ENCODE measurements at places on chromosomes 11 and 22.

DNA sequence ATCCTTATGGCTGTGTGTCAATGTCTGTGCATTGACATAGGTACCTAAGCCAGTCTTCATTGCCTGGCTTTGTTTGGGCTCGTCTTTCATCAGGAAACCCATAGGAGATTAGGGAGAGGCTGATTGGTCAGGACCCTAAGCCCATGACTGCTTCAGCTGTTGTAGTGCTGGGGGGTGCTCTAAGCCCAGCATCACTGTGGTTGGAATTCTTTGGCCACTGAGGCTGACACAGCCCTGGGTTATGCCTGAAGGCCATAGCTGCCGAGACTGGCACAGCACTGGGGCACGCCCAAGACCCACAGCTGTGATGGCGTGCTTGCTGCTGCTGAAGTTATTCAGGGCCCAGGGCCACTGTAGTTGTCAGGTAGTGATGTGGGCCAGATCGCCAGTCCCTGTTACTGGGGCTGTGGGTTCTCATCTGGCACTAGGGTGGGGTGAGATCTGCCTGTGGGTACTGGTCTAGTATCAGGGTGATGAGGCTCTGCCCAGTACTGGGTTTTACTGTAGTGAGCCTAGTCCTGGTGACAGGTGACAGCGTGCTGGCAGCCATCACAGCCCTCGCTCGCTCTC is 4.9 kb downstream of the USP18 start:
- DNase-seq: no peak

GRCh38 chr22:38618682-38619081 is 37.5 kb downstream of the FAM227A start:
- no peak for DNase-seq

DNA sequence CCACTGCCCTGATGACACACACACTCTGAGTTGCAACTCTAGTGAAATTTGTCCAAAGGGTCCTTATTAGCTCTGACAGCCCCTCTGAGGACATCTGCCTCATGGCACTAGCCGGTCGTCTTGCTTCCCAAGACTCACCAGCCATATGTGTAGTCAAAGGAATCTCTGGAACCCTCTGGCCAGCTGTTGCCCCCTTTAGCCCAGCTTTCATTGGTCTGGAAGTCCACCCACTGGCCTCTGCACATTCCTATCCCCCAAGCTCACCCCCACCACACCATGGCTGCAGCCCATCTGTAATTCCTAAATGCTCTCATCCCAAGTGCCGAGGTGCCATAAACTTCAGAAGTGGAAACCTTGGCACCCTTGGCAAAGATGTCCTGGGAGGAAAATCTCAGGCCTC is 24.3 kb downstream of the SYT7 start:
- no peak for DNase-seq

- no peak for DNase-seq
Measured at GRCh38 chr11:3184732-3185347, 19.7 kb upstream of the OSBPL5 start.

- DNase-seq: no peak
Measured at GRCh38 chr11:16738947-16739815, 734 bp downstream of the C11orf58 start.

GRCh38 chr11:15590132-15590531 is 475.4 kb downstream of the INSC start:
- DNase-seq: no peak

- DNase-seq: no peak
Measured at GRCh38 chr11:61650781-61651571, 29.2 kb upstream of the DAGLA start.

DNA sequence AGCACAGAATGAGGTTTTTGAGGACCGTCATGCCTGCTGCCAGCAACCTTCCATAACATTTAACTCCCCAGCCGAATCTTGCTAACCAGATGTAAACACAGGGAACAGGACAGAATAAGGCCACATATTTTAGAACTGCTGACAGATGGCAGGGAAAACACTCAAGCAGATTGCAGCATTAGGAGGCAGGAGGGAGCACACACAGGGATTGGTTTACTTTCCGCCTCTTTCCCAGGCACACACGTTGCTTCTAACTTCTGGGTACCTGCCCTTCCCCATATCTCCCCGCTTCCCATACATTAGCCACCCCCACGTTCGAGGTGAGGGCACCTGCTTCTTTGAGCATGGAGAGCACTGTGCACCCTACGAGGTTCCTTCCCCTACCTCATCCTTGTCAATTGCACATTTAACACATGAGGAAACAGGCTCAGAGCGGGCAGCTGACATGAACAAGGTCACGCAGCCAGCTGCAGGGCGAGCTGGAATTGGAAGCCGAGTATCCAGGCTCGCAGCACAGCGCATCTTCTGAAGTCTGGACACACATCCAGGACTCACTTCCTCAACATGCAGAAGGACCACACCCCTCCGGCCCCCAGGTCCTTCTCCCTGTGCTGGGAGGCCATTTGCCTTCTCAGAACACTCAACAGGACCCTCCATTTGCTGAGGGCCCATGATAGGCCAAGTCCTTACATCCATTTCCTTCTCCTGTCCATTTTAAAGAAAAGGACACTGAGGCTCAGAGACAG is 18.7 kb downstream of the ASPHD2 start:
- DNase-seq: no peak

DNA sequence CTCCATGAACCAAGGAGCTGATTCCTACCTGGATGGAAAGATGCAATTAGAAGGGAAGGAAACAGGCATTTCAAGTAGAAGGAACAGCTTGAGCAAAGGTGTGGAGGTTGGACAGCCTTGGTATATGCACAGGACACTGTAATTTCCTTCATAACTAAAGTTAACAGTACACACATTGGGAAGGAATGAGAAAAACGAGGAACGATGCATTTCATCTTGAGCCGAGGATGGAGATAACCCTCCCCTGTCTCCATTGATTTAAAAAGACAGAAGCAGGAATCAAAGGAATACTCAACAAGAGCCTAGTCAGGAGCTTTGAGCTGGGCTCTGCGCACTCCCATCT is 2.3 kb upstream of the PRG2 start:
- no peak for DNase-seq

- no peak for DNase-seq
Measured at GRCh38 chr11:67278939-67279588, 10.0 kb upstream of the ANKRD13D start.

DNA sequence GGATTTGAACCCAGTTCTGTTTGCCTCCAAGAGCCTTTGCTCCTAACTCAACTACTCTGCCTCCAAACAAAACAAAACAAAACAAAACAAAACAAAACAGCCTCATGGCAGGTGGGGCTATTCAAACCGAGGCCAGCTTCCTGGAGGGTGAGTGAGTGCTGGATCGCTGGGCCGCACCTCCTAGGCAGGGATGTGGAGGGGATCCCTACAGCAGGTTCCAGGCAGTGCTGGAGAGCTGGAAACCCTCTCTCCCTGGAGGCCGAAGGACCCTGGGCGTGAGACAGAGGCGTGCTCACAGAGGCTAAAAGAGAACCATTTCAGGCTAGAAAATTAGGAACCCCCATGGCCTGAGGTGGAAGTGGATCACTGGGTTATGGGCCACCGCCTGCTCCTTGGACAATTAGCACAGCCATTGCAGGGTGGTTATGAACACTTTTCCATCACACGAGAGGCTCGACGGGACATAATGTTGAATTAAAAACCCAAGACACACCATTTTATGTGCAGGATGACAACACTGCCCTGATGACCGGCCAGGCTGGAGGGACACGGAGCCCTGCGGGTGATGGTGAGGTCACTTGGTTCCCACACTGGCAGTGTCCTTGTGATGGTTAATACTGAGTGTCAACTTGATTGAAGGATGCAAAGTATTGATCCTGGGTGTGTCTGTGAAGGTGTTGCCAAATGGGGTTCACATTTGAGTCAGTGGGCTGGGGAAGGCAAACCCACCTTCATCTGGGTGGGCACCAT is 35.2 kb downstream of the SHISAL1 start:
- no peak for DNase-seq

- DNase-seq: no peak
Measured at GRCh38 chr11:126048197-126048596, 14.5 kb downstream of the CDON start.

- no peak for DNase-seq
Measured at GRCh38 chr11:18229501-18229900, 7.1 kb downstream of the SAA4 start.

DNA sequence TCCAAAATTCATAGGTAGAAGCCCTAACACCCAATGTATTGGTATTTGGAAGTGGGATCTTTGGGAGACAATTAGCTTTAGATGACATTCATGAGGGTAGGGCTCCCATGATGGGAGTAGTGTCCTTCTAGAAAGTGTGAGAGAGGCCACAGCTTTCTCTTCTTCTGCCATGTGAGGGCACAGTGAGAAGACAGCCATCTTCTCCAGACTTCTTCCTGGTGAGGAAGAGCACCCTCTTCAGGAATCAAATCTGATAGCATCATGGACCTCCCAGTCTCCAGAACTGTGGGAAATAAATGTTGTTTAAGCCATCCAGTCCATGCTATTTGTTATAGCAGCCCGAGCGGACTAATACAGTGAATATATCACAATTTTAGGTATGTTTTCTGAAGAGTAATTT is 96.9 kb downstream of the CNTN5 start:
- no peak for DNase-seq

GRCh38 chr11:10893714-10894151 is 35.9 kb upstream of the ZBED5 start:
- DNase-seq: no peak

- no peak for DNase-seq
Measured at GRCh38 chr11:120223793-120224192, 13.0 kb downstream of the OAF start.

GRCh38 chr22:50581950-50582492 is 628 bp downstream of the CHKB start:
- no peak for DNase-seq

DNA sequence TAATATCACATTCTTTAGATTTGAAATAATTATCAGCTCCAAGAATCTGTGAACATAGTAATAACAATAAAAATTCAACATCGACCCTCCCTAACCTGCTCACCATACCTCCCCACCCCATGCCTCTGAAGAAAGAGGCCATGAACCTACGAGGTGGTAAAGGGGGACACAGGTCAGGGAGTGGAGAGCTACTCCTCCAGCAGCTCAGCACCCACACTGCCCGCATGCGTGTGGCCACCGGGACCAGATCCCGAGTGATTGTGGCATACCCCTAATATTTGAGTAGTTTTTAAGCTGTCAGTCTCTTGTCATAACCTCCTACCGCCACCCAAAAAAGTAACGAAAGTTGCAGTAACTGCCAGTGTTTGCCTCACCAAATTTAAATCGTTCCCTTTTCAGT is 16.8 kb upstream of the ADSL start:
- no peak for DNase-seq

DNA sequence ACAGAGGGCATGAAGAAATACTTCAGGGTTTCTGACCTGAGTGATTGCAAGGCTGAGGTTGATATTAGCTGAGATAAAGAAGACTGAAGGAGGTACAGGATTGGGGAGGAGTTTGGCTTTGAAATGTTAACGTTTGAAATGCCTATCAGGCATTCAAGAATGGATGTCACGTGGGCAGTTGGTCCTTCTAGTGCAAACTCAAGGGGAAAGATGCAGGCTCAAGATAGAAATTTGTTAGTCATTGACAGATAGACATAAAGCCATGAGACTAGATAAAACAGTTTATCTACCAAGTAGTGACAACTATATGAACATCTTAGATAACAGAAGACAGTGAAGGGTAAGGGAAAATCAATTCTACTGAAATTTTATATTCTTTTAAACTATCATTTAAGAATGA is 23.1 kb downstream of the TTC17 start:
- DNase-seq: no peak

GRCh38 chr11:92225568-92226330 is 1.1 kb downstream of the FAT3 start:
- DNase-seq: no peak

DNA sequence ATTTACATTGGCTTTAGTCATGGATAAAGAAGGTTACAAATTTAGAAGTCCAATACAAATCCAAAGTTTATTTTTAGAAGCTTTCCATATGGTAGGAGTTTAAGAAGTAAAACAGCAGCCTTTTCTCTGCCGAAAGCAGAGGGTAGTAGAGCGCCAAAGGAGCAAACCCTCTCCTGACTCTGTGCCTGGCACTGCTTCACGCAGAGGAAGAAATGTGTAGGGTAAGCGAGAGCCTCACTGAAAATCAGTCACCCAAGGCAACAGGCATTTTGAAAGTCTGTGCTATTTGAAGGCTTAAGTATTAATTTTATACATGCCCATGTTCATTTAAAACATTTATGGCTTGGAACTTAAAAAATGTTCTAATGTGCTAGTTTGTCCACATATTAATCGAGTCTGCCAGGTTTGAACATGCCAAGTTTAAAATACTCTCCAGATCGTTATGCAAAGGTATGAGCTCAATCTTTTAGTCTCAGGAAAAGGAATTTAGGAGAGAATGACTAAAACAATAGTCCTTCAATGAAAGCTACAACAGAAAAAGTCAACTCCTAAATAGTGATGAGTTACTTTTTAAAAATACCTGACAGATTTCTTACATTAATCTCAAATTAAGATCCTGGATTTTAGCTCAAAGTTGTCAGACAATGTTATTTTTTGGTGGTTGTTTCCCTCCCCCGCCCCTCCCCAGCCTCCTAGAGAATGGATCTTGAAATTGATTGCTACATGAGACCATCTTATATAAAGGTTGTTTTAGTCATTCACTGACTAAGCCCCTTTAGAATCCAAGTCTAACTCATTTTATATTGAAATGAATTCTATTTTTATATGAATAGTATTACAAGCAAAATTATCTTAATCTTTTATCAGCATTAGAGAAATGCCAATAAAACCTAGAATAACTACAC is 38.7 kb downstream of the MRTFA start:
- DNase-seq: no peak

GRCh38 chr11:66467034-66467659 is 442 bp downstream of the PELI3 start:
- no peak for DNase-seq

GRCh38 chr22:24553597-24554312 is 1.2 kb downstream of the GUCD1 start:
- DNase-seq: no peak

DNA sequence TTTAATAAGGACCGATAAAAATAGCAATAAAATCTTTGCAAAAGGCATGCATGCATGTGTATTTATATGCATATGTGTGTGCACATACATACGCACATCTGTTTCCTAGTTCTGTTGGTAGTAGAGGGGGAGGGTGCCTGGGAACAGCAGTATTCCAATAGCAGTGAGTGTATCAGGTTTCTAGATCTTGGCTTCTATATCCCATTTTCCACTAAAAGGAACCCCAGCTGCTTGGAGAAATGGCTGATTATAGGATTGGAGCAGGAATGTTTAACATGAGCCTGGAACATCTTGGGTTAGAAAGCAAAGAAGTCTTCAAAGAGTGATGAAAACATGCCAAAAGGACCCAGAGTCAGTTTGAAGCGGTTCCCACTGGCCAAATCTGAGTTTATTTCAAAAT is 21.0 kb downstream of the TNRC6B start:
- no peak for DNase-seq

DNA sequence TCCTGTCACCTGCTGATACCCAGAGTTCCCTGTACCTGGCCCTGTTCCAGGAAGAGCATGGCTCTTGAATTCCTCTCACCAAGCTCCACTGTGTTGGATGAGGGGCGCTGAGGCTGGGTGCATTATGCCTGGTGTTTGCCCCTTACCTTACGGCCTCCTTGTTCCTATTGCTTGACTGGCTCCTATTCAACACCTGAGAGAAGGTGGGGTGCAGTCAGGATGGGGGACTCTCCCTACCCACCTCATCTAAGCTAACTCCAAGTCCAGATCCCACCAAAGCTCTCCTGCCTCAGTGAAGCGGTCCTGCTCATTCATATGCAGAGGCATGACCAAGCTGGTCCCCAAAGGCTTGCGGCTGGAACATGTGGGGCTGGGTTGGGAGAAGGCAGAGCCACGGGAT is 35.8 kb upstream of the RIC3 start:
- no peak for DNase-seq

GRCh38 chr11:78318321-78319114 is 99.1 kb downstream of the GAB2 start:
- DNase-seq: no peak

GRCh38 chr11:8070417-8071115 is 10.4 kb upstream of the TUB start:
- no peak for DNase-seq
